ENCODE measurements at places on chromosomes 6 and 20.
A peak's percentile ranks its signal among the peaks of the same experiment; 100 is the strongest.

DNA sequence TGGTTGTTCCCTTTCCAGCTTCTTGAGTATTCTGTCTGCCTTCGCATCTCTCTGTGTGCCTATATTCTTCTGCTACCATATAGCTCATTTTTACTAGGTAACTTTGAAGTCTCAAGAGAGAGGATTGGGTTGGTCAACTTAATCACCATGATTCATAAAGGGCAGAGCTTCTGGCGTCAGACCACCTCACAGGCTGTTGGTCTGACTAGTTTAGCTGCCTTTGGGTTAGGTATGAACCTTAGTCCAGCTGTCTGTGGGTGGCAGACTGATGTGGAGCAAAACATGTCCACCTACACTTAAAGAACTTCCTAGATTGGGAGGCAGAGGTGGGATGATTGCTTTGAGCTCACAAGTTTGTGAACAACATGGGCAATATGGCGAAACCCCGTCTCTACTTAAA, 192.2 kb upstream of the SGK1 start:
- DNase-seq = no peak

DNA sequence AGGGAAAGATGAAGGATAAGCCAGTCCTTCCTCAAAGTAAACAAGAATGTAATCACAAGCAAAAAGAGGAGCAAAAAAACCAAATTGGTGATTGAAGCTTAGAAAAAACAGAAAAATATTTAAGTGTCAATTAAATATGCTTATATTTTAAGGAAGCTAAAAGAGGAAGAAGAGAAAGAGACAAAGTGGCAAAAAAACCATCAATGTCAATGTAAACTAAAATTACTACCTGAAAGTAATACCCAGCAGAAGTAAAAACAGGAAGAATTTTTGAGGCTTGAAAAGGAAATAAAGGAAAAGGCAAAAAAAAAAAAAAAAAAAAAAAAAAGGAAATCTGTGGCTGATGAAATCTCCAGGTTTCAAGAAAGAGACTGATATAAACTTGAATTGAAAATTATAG, 36.2 kb upstream of the OGFRL1 start:
- no peak for DNase-seq

- DNase-seq = peak; percentile 23
Observed at GRCh38 chr20:59004763-59005522, 2.1 kb downstream of the CTSZ start.

- DNase-seq = no peak
Observed at GRCh38 chr6:134421501-134421900, 103.6 kb upstream of the SGK1 start.

DNA sequence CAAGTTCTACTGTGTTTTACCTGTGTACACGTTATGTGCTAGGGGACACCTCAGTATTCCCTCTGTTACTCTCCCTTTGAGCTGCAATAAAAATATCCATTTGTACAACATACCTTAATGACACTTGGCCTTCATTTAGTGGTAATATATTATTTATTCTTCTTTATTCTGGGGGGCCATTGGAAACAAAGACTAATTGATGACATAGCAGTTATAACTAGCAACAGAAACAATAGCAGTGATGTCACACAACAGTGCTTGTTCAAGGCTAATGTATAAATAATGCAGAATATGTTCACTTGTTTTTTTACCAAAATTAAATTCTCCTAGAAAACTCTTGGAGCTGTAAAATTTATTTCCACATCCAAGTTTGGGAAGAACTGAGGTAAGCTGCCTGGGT, 92.2 kb upstream of the FAM83B start:
- no peak for DNase-seq

GRCh38 chr20:52748285-52748932, 223.7 kb upstream of the TSHZ2 start:
- no peak for DNase-seq

DNA sequence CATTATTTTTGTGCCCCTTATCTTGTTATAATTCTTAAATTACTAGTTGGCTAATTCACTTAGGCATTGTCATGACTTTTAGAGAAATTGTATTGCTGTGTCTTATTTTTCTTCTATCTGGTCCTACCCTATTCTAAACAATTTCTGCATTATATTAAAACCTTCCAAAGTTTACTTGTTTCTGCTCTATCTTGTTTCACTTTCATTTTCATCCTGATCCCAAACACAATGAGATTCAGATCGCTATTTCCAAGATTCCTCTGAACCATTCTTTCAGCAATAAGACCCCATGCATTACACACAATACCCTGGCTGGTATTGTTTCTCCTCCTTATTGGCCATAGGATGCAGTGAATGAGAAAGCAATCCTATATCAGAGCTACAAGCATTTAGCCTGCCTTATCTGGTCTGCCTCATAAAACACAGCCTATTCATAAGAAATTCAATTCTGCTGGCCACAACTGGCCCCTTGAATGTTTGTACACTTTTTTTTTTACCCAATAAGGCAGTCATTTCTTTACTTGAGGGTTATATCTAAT, 69.9 kb upstream of the POU3F2 start:
- DNase-seq = no peak

Data from activated CD4-positive, alpha-beta T cell treated with anti-CD3 and anti-CD28 coated beads for 4 hours (primary cell).